ENCODE measurements at places on chromosomes 2 and 18. TPM values are rescaled to one million over a fixed set of nuclear protein-coding genes. Genes with fewer than 3 reads are reported as not detected.

The ACMSD gene
- 0.10 TPM for polyA plus RNA-seq

The REG3G gene
- not detected for polyA plus RNA-seq

The TXNDC2 gene
- not detected for polyA plus RNA-seq

The TEKT4 gene
- 0.27 TPM for polyA plus RNA-seq

The QPCT gene
- 0.24 TPM for polyA plus RNA-seq

The NMUR1 gene
- polyA plus RNA-seq, result 0.04 TPM

The GYPC gene
- 80.7 TPM for polyA plus RNA-seq

The GDF7 gene
- 0.08 TPM for polyA plus RNA-seq

The NPHP1 gene
- polyA plus RNA-seq, result 1.8 TPM

The TRIM43B gene
- polyA plus RNA-seq, result not detected

The PCARE gene
- not detected for polyA plus RNA-seq

The SLC19A3 gene
- polyA plus RNA-seq, result not detected

The PDIA6 gene
- 526 TPM for polyA plus RNA-seq

The TAF1B gene
- 15.3 TPM for polyA plus RNA-seq

The KLHL29 gene
- 2.0 TPM for polyA plus RNA-seq

The PJVK gene
- 2.3 TPM for polyA plus RNA-seq

The CACNB4 gene
- 8.9 TPM for polyA plus RNA-seq

The NAT8 gene
- polyA plus RNA-seq, result not detected

The C2orf81 gene
- 5.4 TPM for polyA plus RNA-seq

All from GM12878 (cell line).